ENCODE measurements at places on chromosomes 16 and 17.

DNA sequence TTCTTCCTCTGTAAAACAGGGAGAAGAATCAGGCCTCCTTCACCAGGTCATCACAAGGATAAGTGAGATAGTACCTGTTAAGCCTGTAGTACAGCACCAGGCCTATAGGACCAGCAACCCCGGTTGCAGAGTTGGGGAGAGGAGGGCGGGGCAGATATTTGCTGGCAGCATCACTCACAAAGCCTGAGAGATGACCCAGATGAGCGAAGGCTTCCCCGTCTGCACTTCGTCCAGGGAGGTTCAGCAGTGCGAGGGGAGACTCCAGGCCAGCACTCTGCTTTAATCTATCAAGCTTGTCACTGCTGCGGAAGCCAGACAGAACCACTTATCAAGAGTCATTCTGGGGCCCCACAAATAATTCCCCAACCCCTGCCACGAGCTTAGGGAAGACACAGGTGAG lies 15.8 kb upstream of the RBBP6 start:
- no peak for DNase-seq

- no peak for DNase-seq
Measured at GRCh38 chr17:61728297-61728836, 135.0 kb downstream of the BRIP1 start.

DNA sequence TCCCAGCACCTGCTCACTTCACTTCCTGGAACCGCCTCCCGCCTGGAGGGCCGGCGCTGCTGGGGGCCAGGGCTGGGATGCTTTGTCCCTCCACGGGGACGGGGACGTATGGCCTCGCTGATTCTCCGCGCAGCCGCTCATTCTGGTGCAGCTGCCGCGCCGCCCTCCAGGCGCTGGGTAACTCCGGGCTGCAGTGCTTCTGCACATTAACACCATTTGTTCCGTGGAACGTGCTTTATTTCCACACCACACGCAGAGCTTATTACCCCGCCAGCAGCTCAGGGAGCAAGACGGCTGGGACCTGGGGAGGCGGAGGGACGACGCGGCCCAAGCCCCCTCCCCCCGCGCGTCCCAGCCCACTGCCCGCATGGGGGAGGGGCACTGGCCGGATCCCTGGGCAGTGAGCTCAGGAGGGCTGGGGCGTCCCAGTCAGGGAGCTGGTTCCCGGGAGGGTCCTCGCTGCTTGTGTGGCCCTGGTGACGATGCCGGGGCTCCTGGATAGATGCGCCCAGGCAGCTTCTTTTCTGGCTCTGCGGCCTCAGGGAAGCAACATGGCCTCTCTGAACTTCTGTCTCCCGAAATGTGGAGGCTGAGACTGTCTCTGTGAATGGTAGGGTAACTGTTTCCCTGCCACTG lies 45.4 kb upstream of the ACSF3 start:
- DNase-seq = no peak

- DNase-seq = no peak
Measured at GRCh38 chr17:63497708-63498483, 21.0 kb downstream of the ACE start.

GRCh38 chr16:52611817-52612673 lies 65.1 kb upstream of the TOX3 start:
- no peak for DNase-seq

- DNase-seq = no peak
Measured at GRCh38 chr16:85373741-85374570, 239.2 kb upstream of the GSE1 start.

Data from activated T-cell treated with anti-CD3 and anti-CD28 coated beads, Interleukin-2, amount 50 U/mL, for 24 hours (primary cell).